ENCODE measurements at places on chromosomes 12 and 14.

DNA sequence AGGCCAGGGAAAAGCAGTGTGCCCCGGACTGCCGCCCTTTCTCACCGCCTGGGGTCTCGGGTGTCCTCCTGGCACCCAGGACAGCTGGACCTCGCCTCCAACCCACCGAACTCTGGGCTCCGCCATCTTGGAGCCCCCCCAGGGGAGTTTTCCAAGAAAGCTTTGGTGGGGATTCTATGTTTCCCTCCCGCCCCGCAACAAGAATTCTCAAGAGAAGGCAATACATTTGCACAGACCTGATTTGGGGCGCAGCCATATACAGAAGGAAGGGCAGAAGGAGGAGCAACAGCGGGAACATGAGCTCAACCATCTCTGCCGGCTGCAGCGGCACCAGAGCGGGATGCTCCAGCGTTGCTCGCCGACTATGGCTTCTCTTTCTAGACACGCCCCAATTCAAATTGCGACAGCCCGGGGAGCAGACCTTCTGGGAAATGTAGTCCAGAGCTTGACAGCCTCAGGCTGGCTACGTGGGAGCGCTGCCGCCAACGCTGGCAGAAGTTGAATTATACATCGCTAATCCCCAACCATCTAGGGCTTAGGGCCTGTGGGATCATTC, at the start of gene RDH11:
TSS of gene RDH11 (minus strand) at position 371 of the 556 bp plus-strand sequence. CDS start at position 310, 61 bp downstream.
- peak; percentile 90 for DNase-seq

GRCh38 chr12:127253797-127254327, 1013.1 kb upstream of the TMEM132C start:
- no peak for DNase-seq

- DNase-seq: no peak
Observed at GRCh38 chr14:65849091-65849490, 436.6 kb downstream of the FUT8 start.

DNA sequence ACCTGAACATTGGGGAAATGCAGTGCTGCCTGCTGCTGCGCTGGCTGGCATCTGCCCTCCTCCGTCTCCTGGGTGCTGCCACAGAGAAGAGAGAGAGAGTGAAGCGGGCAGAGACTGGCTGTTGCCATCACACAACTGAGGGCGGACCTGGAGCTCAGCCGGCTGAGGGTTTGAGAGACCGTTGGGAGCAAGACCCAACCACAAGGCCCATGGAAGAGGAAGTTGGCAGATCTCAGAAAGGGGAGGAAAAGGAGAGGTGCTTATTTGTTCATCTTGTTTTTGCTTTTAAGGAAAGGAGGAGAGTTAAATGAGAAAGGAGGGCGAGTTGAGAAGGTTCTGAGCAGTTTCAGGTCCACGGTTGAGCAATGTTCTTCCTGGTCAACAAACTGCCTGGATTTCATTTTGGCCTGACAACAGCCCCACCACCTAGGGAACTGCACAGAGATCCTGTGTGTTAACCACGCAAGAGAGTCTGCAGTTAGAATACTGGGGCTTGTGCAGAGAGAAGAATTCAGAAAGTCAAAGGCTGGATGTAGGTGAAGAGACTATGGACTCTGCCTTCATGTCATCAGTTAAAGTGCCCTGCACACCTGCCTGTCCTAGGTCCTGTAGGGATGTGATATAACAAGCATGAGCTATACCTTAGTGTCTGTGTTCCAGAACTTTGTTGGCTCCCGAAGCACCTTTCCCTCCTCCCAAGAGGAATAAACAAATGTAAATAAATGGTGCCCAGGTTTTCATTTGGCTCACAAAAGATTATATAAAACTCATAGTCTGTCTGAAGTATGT, 124.6 kb downstream of the ETV6 start:
- DNase-seq: no peak

- no peak for DNase-seq
Observed at GRCh38 chr12:50006754-50007442, 18.4 kb downstream of the RACGAP1 start.

- no peak for DNase-seq
Observed at GRCh38 chr14:68337279-68337678, 455.6 kb downstream of the ZFP36L1 start.
